ENCODE measurements at places on chromosomes 4 and X.

- DNase-seq, result no peak
Observed at GRCh38 chr4:186104890-186105646, 564 bp downstream of the FAM149A start.

DNA sequence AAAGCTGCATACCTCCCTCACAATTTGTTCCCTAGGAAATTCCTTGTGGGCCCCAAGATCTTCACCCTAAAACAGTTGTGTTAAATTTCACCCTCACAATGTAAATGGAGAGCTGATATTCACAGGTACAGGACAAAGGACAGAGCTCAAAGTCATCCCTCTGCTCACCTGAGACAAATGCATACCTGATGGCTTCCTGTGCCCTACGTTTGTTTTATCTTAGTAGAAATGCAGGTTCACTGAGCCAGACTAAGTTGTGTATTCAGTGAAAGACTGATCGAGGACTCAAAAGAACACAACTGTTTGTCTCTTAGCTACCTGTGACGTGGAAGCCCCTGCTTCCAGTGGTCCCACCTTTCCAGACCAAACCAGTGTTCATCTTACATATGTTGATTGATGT is 53.6 kb downstream of the TRMT44 start:
- DNase-seq, result no peak

DNA sequence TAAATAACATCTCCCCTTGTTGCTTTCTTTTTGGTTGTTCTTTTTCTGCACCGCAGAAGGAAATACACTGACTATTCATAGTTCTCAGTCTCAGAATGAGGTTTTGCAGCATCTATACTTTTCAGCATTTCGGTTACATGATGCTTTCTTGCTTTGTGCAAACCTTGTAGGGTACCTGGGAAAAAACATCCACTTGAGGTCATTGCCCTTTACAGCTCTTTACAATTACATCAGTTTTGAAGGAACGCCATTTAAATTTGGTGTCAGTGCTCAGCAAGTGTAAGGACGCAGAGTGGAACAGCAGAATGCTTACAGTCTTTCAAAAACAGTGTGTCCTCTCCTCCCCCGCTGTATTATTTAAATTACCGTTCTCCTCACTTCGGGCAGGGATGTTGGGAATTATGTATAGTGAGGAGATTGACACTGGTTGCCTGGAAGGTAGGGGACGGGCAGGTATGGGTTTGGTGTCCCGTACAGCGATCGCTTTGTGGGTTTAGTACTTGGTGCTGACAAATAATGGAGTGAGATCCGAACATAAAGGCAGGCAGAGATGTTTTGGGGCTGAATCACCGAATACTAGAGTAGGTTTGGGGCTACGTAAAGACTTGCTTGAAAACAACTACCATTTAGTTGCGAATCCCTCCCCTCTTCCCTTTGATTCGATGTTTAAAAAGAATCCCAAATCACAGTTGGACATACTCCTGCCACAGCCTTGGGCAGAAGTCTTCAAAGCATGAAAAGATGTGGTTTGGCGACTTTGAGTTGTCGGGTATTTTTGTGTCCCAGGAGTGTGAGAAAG is 2.0 kb upstream of the NKX3-2 start:
- no peak for DNase-seq

GRCh38 chr4:30028826-30029225 is 691.3 kb upstream of the PCDH7 start:
- DNase-seq, result no peak

- no peak for DNase-seq
Observed at GRCh38 chr4:154349829-154350228, 141.8 kb downstream of the DCHS2 start.

DNA sequence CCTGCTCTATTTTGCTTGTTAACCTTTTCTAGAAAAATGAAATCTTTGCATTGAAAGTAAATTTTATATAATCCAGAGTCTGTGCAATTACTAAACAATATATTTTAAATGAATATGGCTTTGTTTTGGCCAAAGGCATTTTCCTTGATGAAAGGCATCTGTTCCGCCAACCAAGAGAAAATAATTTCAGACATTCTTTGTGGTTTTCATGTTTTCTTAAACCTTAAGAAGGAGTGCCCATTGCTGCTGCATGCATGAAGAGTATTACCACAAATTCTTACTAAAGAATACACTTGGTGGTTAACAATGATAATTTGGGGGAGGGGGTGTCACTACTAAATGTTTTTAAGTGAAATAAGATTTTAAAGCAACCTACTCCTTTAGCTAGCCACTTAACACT is 2.7 kb upstream of the PDGFC start:
- DNase-seq, result no peak

DNA sequence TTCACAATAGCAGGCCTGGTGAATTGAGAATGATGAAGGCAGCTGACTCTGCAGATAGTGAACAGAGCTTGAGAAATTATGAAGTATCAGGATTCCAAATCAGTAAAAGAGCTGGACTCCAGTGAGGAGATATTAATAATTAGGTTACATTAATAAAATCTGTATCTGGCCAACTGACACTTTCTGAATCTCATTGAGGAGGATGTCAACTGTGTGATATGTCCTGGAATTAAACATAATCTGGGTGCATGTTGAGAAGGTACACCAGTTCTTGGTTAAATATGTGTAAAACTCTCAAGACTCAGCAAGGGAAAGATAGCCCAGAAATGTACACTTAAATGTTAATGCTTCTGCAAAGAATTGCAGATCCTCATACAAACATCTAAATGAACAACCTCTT is 177.8 kb upstream of the SFRP2 start:
- DNase-seq, result no peak

DNA sequence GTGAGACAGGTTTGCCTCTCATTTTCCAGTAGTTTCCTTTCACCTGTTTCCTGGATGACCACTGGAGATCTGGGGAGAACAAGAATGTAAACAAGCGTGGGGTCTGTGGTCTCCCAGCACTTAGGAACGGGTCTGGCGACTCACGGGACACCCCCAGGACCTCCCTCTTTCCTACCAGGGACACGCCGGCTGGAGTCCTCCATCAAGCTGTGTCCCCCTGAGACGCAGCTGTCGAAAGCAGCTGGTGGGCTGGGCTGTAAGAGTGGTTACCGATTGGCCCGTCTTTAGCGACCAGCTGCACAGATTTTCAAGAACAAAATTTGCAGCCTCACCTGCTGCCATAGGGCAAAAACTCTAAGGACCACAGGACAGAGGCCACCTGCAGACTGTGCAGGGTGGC is 11.9 kb downstream of the LRPAP1 start:
- DNase-seq, result no peak

DNA sequence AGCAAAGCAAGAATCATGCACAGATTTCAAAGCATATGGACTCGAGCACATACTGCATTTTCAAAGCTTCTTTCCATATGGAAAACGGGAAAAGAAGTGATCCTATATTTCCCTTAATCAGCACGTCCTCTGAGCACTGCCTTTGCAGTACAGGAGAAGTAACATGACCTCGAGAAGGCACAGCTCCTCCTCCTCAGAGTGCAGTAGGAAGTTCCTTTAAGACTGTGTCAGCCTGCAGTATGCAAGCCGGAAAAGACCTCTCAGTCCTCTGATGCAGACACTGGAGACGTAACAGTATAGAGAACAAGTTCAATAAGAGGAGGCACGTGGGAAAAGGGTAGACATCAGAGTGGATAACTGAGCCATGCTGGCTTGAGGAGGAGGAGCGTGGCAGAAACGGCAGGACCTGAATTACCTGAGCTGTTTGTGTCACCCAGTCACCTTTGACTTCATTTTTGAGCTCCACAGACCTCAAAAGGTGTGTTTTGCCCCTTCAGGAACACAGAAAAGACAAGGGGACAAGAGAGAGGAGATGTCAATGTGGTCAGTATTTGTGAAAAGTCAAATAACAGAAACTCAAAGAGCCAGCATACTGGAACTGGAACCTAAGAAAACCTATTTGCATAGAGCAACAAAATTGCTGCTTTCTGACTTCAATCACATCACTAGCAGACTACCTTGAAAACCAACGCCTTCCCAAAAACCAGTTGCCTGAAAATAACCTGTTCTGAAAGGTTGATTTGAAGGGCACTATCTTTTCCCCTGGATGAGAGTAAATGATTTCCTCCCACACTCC is 20.8 kb downstream of the IRF2 start:
- DNase-seq, result no peak

- DNase-seq, result no peak
Observed at GRCh38 chr4:95256108-95256835, 292.5 kb downstream of the UNC5C start.

GRCh38 chrX:42948723-42949657 is 171.0 kb upstream of the PPP1R2C start:
- DNase-seq, result no peak
